RCC 7860 (cell line): ENCODE measurements at places on chromosomes 16 and 17.

DNA sequence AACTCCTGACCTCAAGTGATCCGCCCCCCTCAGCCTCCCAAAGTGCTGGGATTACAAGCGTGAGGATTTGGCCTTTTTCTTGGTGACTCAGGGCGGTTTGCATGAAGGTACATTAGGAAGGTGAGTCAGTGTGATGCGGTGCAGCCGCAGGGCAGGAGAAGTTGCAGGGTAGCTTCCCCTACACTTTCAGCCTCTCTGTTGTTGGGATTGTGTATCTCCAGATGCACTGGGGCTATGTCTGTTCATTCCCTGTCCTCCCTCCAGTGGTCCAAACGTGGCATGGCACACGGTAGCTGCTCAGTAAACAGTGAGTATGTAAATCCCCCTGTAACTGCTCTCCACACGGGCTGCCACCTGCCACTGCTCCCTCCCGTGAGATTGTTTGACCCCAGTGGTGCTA, 109.1 kb upstream of the CDC42EP4 start:
- peak; percentile 86 for DNase-seq

GRCh38 chr17:67293251-67294203, 48.5 kb upstream of the HELZ start:
- DNase-seq = peak; percentile 44

GRCh38 chr17:29572691-29573557, 4.4 kb downstream of the TP53I13 start:
- no peak for DNase-seq

DNA sequence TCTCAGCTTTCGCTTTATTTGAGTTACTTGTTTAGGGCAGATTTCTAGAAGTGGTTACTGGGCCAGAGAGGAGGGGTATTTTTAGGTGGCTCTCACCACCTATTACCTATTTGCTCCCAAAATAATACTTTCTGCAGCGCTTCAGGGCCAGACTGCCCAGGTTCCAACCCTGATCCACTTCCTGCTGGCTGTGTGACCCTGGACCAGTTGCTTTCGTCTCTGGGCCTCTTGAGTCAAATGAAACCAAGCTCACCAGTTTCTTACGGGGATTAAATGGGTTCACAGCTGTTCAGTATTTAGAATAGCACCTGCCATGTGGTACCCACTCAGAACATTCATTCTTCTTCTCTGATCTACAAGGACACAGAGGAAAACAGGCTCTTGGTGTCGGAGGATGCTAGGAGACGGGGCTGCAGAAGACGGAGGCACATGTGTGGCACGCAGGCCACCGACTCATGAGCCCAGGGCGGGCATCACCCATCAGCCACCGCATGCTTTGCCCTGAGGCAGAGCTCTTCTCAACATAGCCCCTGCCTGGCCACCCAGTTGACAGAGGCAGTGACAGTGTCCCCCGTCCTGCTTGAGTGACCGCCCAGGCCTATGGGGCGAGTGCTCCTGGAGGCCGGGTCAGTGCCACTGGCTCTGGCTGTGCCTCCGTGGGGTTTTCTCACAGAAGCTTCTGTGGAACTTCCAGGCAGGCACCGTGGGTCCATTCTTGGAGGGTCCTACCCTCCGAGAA, 149.0 kb upstream of the PLCG2 start:
- DNase-seq = no peak

GRCh38 chr17:79777120-79777893, 641 bp upstream of the CBX2 start:
- peak; percentile 21 for DNase-seq

GRCh38 chr17:28950017-28950751, 1.1 kb downstream of the PHF12 start:
- DNase-seq = peak; percentile 16

- DNase-seq = no peak
Observed at GRCh38 chr16:383326-384051, 1.7 kb upstream of the PGAP6 start.

- DNase-seq = no peak
Observed at GRCh38 chr16:19781226-19781625, 63.2 kb downstream of the IQCK start.

- no peak for DNase-seq
Observed at GRCh38 chr17:2955931-2956582, 107.3 kb downstream of the OR1D5 start.

DNA sequence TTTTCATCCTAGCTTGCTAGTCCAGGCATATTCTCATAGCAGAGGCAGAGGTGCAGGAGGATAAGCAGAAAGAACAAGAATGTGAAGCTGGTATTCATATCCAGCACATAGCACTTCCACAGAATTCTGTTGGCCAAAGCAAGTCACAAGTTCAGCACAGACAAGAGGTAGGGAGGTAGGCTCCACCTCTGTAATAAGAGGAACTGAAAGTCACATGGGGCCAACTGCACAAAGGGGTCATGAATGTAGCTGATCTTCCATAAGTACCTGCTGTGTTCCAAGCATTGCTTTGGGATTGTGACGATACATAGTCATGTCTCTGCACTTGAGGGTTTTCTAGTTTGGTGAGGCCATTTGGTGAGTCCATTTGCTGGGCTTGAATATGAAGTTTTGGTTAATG, 110.8 kb upstream of the MPHOSPH6 start:
- no peak for DNase-seq

GRCh38 chr16:31476303-31477219, 4.6 kb downstream of the TGFB1I1 start:
- DNase-seq = no peak

GRCh38 chr17:4928881-4929280, 3.2 kb upstream of the GP1BA start:
- DNase-seq = no peak

GRCh38 chr16:23514381-23515152, 4.3 kb upstream of the GGA2 start:
- no peak for DNase-seq

- no peak for DNase-seq
Observed at GRCh38 chr16:75460446-75460845, 4.0 kb downstream of the TMEM170A start.

DNA sequence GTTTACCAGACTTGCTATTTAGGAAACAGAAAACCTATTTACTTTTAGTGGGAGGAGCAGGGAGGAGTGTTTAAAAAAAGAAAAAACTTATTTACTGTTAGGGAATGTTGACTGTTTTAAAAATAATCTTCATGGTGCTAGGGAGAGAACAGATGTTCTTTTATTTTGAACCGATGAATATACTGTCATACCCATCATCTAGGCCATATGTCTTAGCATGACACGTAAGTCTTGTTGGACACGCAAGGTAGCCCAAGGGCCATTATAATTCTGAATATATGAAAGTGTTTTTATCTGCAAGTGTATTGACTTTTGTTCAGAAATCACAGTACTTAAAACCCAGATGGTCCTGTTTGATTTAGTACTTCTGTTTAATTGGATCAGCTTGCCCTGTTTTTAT, 11.6 kb downstream of the WIPF2 start:
- DNase-seq = no peak

- DNase-seq = no peak
Observed at GRCh38 chr16:24980077-24980793, 34.9 kb downstream of the ARHGAP17 start.

DNA sequence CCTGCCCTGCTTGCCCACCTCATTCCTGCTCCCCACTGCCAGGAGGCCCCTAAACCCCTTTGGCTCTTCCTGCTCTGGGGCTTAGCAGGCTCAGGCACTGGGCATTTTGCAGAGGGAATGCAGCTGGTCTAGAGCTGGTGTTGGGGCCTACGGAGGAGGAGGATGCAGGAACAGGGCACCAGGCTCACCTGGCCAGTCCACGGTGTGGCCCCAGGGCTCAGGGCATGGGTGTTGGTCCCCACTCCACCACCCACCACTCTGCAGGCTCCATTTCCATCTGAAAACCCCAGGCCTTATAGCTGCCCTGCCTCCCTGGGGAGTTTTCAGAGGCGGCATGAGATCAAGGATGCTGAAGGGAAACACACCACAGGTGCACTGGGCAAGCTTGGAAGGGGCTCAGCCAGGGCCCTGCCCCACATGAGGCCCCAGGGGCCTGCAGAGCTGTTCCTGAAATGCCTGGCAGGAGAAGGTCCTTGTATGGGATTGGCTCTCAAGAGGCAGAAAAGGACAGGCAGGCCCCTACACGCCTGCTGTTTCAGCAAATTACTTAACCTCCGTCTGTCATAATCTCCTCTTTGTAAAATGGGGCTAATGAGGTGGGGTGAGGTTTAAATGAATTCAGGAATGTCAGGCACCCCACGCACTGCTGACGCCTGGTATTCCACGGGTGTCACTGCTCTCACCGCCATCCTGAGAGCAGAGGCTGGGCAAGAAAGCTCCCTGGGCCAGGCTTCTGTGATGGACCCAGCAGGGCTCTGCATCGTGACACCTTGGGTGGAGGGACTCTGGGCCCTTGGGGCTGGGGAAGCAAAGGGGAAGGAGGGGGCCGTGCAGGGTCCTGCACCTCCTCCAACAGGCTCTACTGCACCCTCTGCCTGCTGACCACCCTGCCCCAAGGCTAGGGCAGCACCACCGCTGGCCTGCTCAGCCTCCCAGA, 9.3 kb downstream of the SLC47A2 start:
- DNase-seq = no peak
